ENCODE measurements at places on chromosomes 3 and 15.

DNA sequence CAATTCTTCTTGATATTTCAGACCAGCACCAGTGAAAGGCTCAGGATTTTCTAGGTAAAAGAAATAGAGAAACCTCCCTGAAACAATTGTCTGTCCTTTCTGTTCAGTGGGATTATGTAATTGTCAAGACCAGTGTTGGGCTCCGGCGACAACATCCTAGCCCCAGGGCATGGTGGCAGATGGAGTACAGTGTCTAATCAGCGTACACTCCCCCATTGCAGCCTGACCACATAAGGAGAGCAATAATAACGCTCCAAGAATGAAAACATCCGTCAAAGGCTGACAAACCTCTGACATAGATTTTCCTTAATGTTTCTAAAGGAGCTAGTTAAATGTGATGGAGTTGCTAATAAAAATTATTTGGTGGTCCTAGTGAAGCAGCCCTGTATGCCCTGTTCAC lies 144.6 kb downstream of the EBLN2 start:
- DNase-seq = no peak

GRCh38 chr3:66093981-66094380 lies 55.3 kb upstream of the MAGI1 start:
- no peak for DNase-seq

DNA sequence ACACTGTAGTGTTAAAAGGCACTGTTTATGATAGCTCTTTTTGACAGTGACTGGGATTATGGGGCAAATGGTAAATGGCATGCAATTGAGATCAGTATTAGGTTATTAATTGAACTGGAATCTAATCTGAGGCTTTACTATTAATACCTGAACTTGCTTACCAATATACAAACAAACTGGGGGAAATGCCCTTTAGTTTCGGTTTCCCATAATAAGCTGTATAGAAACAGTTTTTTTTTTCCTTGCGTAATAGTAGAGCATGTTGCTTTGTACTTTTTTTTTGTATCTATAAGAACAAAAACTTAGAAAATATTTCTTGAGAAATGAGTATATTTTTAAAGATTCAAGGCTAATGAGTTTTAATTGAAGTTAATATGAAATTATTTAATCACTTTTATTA lies 95.0 kb downstream of the FNDC3B start:
- no peak for DNase-seq

- no peak for DNase-seq
Measured at GRCh38 chr3:125395091-125395490, 20.0 kb upstream of the ZNF148 start.

DNA sequence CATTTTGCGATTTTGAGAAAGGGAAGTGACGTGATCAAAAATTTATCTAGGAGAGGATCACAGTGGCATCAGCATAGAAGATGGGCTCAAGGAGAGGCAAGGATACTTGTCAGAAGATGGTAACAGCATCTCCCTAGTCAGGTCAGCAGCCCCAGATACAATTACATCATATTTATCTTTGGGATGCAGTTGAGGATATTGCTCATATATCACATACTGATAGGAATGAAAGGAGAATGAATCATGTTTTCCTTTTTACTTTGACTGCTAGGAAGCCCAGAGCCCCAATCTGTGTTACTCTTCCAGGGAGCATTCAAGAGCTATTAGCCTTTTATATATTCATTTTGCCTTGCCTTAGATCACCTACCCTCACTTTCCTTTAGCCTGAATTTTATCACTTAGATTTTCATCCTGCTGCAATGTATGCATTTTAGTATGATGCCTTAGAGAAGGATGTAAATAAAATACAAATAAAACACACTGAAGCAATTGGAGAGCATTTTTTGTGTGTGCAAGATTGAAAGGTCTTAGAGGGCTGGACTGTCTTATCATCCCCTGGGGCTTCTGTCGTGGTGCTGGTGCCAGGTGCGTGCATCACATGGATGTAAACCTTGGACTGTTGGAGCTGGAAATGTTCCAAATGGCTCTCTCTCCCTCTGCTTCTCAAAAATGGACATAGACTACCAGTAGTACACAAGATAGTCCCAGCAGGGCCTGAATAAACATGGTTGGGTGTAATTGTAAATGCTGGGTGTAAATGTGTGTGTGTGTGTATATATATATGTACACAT lies 40.3 kb downstream of the CORO2B start:
- DNase-seq = no peak

DNA sequence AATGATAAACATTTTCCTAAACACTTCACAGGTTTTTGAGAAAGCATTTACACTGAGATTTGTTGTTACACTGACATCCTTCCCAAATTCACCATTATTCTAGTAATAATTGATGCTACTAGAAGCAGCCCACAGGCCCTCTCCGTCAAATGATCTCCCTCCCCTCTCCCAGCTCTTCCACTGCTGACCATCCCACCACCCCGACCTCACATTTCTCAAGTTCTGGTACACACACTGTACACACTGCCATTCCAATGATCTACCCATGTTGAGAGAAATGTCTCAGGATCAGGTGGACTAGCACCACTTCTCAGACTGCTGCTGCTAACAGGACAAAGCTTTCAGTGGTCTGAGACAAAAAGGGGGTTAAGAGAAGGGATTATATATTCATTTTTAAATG lies 3.5 kb downstream of the TBC1D5 start:
- DNase-seq = no peak

DNA sequence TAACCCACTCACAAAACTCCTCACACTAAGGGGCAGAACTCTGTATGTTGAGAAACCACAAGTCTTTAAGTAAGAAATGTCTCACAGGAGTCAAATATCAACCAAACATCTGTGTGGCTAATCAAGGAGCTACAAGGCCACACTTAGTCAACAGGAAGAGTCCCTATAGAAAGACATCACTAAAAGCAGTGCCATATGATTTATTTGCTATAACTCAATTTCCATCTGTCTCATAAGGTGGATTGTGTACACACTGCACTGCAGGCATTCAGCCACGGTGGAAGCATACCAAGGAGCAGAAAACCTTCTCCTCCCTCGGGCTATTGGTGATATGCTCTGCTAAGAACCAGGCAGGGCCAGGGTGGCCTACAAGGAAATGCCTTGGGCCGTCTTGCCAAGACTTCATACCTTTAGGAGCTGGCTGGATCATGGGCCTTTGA lies 197.6 kb upstream of the CFAP20DC start:
- DNase-seq = no peak

DNA sequence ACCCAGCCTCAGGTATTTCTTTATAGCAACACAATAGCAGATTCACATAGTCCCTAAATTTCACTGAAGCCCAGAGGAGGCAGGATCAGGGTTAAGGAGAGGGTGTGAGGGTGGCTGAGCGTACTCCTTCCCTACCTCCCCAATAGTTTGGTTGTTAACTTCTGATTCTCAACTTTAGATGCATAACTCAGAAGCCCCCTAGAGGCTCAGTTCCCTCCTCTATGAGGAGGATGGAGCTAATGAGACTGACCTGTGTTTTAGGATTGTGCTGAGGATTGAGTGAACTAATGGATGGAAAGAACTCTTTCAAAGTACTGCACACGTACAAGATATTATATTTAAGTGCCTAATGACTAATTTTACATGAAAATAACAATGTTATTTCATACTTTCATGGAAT lies 249.3 kb upstream of the SOX14 start:
- no peak for DNase-seq

DNA sequence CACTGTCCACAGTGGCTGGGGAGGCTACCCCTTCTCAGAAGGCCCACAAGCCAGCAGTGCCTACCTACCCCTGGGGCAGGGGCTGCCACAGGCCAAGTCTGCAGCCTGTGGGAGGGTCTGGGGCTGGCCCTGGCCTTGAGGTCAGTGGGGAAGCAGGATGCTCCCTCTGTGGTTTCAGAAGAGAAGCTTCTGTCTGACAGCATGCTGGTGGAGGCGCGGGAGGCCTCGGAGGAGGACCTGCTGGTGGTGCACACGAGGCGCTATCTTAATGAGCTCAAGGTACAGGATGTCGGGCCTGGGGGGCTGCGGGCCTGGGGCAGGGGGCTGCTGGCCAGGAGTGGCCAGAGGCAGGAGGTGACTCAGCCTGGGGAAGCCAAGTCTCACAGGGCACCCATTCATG lies 3.2 kb downstream of the HDAC11 start:
- DNase-seq = no peak

DNA sequence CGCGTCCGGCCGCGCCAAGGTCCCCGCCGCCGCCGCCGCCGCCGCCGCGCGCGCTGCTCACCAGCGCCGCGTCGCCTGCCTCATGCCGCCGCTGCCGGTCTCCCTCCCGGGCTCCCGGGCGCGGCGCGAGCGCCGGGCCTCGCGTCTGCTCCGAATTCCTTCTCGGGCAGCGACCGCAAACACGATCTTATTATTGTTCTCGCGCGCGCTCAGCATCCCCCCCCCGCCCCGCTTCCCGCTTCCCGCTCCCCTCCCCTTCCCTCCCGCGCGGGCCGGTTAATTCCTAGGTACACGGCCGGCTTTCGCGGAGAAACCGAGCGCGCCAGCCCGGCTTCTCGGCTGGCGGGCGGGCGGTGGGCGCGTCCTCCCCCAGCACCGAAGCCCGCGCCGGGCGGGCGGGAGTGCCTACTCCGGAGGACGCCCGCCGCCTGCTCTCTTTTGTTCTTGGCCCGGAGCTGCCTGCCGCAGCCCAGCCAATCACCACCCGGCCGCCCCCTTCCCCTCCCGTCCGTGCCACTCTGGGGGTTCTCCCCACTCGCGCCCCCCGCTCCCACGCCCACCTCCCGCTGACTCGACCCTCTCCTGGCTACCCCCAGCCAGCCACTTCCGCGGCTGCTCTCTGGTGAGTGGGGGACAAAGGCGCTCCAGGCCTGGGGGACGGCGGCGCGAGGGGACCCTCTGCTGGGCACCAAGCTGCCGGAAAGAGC lies at the start of gene HDGFL3:
TSS of gene HDGFL3 (minus strand) at position 164 of the 707 bp plus-strand sequence. CDS start 409 bp downstream, outside the sequence.
- DNase-seq = peak; percentile 66

DNA sequence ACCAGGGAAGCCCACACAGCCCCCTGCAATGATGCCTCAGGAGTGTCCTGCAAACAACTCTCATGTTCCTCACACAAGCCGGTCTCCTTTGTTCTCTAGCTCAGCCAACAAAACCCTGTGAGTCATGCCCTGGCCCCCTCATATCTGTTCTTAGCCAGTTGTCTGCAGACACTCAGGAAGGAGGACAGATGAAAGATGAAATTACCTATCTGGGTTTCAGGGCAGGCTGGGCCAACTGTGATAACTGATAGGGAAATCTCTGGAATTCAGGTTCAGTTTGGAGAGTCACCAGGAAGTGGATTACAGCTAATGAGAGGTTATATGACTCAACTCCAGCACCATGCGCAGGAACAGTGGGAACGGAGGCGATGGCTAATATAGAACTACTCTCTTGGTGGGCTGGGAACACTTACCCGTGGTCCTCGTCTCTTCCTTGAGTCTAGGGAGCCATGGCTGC lies 352.0 kb upstream of the ADAMTS9 start:
- no peak for DNase-seq

- DNase-seq = no peak
Measured at GRCh38 chr3:37096288-37096687, 78.1 kb downstream of the LRRFIP2 start.

- DNase-seq = no peak
Measured at GRCh38 chr3:15284121-15284889, 48.1 kb downstream of the SH3BP5 start.

GRCh38 chr3:61381745-61382392 lies 130.6 kb upstream of the FHIT start:
- DNase-seq = no peak

- no peak for DNase-seq
Measured at GRCh38 chr15:98767692-98768091, 119.4 kb downstream of the IGF1R start.

- DNase-seq = no peak
Measured at GRCh38 chr15:51579012-51579411, 43.6 kb downstream of the DMXL2 start.

DNA sequence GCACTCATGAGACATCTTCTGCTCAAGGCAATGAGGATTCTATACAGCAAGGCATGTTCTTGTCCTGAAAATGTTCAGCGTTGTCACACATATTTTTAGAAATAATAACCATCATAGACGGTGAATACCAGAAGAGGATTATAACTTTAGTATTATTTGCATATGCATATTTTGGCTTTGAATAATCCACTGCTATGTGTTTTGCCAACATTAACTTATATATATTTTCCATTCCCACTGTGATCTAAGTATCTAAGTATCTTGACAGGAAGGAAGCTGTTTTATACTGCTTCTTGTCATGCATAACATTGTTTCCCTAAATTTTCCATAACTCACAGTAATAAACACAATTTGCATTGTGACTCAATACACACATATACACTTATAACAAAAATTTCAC lies 509.5 kb downstream of the TBL1XR1 start:
- DNase-seq = no peak

DNA sequence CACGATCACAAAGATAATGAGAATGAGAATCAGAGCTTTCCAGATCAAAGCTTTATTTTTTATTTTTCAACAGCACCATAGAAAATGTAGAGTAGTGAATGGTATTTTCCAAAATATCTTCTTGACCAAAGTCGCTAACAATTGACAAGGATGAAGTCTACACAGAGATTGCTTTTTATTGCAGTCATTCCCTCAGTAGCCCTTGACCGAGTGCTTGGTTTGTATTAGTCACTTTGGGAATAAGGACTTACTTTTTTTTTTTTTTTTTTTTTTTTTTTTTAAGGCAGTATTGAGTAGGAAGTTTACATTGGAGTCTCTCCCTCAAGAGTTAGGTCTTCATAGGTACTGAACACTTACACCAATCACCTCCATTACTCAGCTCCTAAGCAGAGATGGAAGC lies 39.8 kb downstream of the THRB start:
- no peak for DNase-seq

GRCh38 chr3:54134155-54134554 lies 11.8 kb downstream of the CACNA2D3 start:
- no peak for DNase-seq

DNA sequence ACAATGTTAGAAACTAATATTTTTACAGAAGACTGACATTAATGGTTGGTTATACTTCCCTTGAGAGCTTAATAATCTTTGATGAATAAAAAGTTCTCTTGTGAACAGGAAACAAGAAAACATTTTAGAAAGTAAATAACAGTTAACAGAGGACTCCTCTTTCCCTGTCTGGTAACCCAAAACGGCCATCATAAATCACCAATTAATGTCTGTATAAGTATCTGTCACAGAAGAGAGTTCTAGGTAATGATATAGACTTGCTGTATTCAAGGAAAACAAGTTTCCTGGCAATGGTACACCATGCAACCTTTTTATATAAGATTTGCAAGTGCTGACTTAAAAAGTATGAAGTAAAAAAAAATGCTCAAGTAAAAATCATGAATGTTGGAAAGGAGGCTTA lies 426.7 kb downstream of the SOX2 start:
- no peak for DNase-seq

GRCh38 chr15:64155802-64156651 lies 4.5 kb downstream of the SNX22 start:
- no peak for DNase-seq

- DNase-seq = no peak
Measured at GRCh38 chr15:80003934-80004472, 33.0 kb upstream of the BCL2A1 start.

DNA sequence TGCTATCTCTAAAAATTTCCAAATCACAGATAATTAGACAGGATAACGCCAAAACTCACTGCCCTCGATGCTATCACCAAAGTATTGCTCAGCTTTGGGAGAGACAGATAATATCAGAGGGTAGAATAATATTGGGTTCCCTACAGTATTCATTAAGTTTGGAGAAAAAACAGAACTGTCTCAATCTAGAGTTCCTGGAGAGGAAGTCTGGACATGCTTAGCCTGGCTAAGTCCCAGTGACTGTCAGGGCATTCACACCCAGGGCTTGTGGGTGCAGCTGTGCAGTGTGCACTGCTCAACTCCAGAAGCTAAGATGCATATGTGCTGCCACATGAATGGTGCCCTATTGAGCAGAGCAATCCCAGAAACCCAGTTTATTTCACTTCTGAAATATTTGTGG lies 459.6 kb upstream of the DPH6 start:
- no peak for DNase-seq

Data from posterior cingulate gyrus (tissue), 11 donors.